SHP77 treated with DMSO at 0.1 percent for 48 hours (cell line): ENCODE measurements at places on chromosomes 4 and X.

GRCh38 chr4:19748519-19749479 is 502.9 kb upstream of the SLIT2 start:
- no peak for DNase-seq

- DNase-seq = no peak
Measured at GRCh38 chrX:149563359-149563758, 13.6 kb upstream of the HSFX3 start.

DNA sequence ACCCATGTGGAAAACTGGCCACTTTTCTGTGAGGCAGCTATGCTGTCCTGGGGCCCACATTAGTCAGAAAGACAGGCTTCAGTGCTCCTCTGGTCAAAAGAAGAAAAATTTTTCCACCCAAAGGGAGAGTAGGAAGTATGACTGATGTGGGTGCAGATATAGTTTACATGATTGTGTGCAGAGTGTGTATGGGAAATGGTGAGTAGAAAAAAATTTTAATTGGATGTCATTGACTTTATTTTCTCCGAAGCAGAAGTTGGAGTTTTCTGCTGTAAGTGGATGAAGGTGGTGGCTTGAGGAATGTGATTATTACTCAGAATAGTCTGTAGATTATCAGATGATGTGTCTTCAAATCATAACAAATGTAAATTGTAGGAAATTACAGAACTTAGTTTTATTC is 241.5 kb upstream of the IGFBP7 start:
- no peak for DNase-seq

GRCh38 chrX:107507093-107507743 is 57.8 kb downstream of the FRMPD3 start:
- DNase-seq = no peak

GRCh38 chrX:8201896-8202331 is 30.8 kb upstream of the VCX2 start:
- DNase-seq = no peak
